ENCODE measurements at places on chromosomes 11 and 22.

DNA sequence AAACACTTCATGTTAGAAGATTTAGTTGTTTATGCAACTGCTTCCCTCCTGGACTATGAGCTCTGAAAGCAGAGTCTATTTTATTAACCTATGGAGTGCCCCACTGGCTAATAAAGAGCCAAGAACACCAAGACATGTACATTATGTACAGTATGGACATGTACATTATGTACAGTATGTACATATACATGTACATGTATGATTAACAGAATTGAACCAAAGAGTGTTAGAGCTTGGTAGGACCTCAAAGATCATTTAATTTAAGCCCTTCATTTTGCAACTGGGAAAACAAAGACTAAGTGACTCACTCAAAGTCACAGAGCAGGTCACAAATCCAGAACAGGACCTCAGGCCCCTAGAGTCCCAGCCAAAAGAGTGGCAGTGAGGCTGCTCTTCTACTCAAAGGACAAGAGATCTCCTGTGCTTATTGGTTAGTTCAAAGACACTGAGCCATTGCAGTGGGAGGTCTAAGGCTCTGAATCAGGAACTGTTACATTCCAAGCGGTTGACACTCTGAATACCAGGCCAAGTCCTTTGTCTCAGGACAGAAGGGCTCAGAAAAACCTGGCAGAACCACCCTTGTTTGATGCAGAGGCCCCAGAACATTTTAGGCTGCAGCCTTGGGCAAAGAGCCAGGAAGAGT is 103.8 kb downstream of the FAM168A start:
- no peak for DNase-seq

DNA sequence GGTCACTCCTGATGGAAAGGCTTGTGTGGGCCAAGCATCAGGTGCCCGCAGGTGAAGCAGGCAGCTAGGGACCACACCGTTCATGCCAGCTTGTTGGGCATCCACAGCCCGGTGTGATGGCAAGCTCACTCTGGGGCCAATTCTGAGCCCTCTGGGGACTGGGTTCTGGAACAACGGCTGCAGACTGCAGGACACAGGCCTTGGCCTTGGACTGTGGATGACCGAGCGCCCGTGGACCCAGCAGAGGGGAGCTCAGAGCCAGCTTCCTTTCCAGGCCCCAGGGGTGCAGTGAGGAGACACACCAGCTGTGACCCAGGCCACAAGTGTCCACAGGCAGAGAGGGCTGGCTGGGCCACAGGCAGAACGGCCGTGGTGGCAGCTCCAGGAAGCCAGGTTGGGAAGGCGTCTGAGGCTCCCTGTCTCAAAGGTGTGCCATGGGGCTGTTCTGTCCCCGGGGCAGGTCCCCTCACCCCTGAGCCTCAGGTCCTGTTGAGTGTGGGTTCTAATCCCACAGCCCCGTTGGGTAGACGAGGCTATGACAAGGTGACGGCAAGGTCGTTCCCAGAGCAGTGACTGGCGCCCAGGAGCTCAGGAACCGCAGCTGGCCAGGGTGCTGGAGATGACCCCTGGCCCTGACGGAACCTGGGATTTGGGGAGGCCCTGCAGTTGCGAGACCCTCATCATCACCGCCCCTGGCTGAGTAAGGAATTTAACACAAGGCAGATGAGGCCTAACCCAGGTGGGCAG is 1079.4 kb downstream of the BRD1 start:
- no peak for DNase-seq

DNA sequence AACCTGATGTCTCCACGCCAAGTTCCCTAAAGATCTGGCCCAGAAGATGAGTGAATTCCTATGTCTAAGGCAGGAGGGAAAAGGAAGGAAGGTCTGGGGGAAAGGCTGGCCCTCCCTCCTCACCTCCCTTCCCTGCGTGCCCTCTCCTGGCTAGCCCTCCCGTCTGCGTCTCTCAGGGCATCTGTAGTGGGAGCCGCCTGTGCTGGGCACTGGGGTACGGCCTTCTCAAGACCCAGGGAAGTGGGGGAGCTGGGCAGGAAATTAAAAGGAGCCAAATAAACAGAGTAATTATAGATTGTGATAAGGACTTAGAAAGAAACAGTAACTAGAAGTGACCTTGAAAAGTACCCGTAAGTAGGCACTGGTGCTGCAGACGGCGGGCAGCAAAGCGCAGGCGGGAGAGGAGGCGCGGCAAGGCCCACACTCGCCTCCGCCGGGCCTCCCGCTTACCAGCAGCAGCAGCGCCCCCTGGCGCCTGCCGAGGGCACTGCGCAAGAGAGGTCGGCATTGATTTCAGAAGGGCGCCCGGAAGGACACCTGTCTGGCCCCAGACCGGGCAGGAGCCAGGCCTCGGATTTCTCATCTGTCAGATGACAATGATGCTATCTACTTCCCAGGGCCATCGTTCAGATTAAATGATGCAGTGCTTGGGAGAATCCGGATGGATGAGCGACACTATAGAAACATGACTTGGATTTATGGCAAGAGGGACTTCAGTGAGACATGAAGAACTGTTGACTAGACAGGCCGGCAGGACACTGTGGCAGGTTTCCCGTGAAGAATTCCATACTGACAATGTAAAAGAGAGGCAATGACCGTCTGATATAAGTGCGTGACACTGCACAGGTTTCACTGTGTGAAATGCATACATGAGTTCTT is 7.3 kb downstream of the KCNJ1 start:
- peak; percentile 84 for DNase-seq

GRCh38 chr11:95567685-95568084 is 221.9 kb downstream of the FAM76B start:
- DNase-seq, result no peak

- no peak for DNase-seq
These were observed 642 bp upstream of the C11orf58 start for GRCh38 chr11:16737818-16738192.

DNA sequence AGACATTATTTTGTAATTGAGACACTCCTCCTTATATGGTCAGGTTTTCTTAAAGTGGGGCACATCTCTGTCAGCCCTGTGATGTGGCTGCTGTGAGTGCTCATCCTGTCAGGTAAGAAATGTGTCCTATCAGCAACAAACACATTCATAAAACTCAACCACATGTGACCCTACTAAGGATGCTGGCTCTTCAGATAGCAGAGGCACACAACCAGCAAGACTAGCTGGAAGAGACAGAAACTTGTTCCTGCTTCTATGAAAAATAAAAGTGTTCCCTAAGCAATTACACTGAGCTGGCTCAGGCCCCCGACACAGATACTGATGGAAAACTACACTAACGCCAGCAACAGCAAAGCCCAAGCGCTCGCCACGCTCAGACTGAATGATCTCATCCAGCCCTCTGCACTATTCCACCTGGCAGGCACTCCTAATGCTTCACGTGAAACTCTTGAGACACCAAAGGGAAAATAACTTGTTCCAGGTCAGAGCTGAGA is 49.8 kb upstream of the CYP2D6 start:
- DNase-seq, result no peak

GRCh38 chr11:6385046-6385777 is 5.1 kb upstream of the SMPD1 start:
- no peak for DNase-seq

DNA sequence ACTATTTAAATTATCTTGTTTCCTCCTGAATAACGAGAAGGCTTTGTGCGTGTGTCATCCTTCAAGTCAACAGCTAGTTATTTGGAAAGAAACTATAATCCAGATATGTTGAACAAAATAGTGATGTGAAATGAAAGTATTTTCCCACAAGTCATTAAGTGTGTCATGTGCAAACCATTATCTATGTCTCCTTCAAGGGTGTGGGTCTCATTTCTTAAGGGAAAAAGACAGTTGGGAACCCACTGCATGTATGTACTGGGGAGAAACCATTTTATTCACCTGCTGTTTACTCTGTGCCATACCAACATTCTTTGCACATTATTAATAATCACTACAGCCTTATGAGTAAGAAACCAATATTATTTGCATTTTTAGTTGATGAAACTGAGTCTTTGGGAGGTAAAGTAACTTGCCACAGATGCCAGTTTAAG is 145.3 kb upstream of the CTSC start:
- DNase-seq, result no peak

GRCh38 chr11:128874427-128874826 is 7.3 kb upstream of the KCNJ1 start:
- no peak for DNase-seq

GRCh38 chr11:94469416-94469815 is 24.2 kb downstream of the MRE11 start:
- DNase-seq, result no peak

- peak; percentile 62 for DNase-seq
These were observed 16.3 kb upstream of the TMEM191C start for GRCh38 chr22:21450858-21451353.

DNA sequence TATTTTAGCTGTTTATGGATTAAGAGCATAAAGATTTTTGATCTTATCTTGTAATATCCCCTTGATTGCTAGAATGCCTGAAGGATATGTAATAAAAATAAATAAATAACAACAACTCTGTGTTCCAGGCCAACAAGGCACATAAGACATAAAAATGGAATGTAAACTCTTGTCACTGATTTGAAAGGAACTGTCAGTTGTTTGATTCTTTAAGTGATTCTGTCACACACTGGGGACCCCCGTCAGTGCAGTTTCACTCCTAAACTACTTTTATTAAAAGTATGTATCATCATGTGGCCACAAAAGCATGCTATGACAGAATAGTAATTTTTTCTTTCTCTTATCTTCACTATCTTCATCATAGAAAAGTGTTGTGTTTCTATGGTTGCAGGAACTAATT is 572.4 kb downstream of the CNTN5 start:
- no peak for DNase-seq

DNA sequence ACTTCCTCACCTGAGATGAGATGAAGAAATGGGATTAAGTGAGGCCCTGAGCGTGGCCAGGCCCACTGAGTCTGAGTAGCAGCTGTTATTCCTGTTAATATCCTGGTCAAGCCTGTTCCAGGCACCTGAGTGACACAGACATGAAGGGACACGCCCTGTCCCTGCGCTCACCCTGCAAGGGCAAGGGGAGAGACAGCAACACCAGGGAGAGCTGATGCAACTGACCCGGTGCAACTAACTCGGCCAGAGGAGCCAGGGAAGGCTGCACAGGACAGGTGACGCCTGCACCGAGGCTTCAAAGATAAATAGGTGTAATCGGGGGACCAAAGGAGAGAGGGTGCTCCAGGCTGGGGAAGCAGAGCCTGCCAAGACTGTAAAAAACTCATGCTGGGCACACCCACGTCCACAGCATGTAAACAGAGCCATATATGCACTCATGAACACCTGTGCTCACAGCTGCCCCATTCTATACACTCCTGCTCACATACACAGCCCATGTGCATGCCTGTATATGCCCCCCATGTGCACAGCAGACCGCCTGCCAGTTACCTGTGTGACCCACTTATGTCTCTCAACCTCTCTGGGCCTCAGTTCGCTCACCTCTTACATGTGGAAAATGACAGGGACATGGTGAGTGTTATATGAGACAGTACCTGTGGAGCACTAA is 22.8 kb upstream of the GCAT start:
- DNase-seq, result no peak

GRCh38 chr11:102192349-102193066 is 82.3 kb downstream of the YAP1 start:
- DNase-seq, result no peak

DNA sequence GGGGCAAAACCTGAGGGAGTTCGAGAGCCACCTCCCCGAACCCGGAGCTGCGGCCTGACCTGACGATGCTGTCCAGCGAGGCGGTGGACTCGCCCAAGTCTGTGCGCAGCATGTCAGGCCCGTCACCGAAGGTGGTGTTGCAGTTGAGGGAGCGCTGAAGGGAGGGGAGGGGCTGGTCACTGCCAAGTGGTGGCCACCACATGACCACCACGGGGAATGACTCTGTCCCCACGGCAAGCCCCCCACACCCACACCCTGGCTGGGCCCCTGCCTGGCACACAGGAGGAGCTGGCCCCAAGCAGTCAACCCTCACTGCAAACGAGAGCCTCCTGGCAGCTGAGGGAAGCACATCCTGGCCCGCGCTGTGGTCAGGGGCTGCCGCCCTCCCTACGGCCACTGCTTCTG is 30.8 kb downstream of the TRMU start:
- DNase-seq, result no peak

- peak; percentile 1 for DNase-seq
These were observed 53.4 kb upstream of the SPATA19 start for GRCh38 chr11:133898770-133899115.

GRCh38 chr22:19678949-19679521 is 35.3 kb upstream of the SEPTIN5 start:
- no peak for DNase-seq

- peak; percentile 74 for DNase-seq
These were observed 122.4 kb upstream of the HSD17B12 start for GRCh38 chr11:43558146-43558545.

All from retina (tissue), 1 donor.